ENCODE measurements at places on chromosomes 6 and 20.

DNA sequence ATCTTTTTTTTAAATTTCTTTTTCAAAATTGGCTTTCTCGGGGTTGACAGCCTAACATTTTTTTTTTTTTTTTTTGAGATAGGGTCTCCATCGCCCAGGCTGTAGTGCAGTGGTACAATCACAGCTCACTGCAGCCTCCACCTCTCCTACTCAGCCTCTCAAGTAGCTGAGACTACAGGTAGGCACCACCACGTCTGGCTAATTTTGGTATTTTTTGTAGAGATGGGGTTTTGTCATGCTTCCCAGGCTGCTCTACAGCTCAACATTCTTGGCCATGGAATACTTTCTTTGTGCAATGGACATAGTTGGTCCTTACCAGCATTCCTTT, 6.4 kb upstream of the CTNNBL1 start:
- no peak for DNase-seq

- no peak for DNase-seq
These were observed 13.0 kb upstream of the HLA-DQB1 start for GRCh38 chr6:32679492-32679891.

- no peak for DNase-seq
These were observed 720 bp downstream of the PCED1A start for GRCh38 chr20:2839732-2840137.

GRCh38 chr6:53526000-53526399, 18.9 kb downstream of the GCLC start:
- DNase-seq: no peak

- DNase-seq: no peak
These were observed 110.6 kb downstream of the PXDC1 start for GRCh38 chr6:3640868-3641267.

- no peak for DNase-seq
These were observed 49.0 kb downstream of the PPARD start for GRCh38 chr6:35391240-35391968.

DNA sequence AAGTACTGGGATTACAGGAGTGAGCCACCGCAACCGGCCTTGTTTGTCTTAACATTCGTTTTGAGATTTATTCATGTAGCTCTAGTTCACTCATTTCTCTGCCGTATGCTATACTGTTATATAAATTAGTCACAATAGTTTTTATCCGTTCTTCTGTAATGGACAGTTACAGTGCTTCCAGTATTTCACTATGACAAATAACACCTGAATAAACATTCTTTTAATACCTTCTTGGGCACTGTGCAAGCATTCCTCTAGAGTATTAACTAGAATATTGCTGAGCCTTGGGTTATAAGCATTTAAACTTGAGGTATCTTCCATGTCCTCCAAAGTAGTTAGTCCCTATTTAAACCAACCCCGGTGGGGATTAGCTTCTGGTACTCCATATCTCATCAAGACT, 45.6 kb downstream of the STK38 start:
- no peak for DNase-seq

DNA sequence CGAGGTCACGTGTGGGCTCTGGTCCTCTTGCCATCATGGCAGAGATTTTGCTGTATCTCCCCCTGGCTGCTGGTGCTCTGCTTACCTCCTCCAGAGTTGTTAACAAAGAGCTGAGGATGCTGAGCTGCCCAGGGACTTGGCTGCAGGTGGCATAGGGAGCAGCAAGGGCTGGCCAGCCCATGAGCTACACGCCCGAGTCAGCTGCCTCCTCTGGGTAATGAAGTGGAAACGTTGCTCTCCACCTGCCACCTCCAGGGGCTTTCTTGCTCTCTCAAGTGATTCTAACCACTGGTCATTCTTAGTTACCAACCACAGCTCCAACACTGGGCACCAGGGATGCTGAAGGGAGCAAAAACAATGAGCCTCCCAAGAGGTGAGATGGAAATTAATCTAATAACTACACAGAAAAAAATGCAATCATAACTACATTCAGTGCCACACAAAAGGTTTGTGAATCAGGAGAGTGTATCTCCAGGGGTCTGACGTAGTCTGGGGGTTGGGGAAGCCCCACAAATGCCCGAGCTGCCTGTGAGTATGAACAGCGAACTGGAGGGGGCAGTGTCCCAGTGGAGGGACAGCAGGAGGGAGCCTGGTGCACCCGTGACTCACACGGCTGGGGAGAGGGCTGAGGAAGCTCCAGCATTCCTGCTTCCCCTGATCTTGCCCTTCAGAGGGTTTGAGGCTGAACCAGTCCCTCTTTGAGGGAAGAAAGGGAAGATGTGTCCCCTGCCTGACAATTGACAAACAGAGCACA, 78.7 kb downstream of the CDH26 start:
- no peak for DNase-seq

DNA sequence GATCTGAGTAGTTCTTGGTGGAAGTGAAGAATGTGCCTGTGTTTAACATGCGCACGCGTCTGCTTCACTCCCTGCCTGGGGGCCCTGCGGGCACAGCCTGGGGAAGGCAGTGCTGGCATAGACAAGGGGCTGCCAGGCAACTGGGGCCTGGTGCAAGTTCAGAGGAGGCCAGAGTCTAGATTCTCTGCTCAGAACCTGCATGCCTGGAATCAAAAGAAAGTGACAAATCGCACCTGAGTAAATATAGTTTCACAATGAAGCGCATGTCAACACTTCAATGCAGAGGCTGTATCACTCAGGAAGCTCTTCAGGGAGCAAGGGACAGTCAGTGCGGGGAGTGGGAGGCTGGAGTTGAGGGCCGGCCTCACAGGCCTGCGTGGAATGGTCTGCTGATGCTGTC, 24.2 kb upstream of the PPP1R14C start:
- DNase-seq: no peak

DNA sequence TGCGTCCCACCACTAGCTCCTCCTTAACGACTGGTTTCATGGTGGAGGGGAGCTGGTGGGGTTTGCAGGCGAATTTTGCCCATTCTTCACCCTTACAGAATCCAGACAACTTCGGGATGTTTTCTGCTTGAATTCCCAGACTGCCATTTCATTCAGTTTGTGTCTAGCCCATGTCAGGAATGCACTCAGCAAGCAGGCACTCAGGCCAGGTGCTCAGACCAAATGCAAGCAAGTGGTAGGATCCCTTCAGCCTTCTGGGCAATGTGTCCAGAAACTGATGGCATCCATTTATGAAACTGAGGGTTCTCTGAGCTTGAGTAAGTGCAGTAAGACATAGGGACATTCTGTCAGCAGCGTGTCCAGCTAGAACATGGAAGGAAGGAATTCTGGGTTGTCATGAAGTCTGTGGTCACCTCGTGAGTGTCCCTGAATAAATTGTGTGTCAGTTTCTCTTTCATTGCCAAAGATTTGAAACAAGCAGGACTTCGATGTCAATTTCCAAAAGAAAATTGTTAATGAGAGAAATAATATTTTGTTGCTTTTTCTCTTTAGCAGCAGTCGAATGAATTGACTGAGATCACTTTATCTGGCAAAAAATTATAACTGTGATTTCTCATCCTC, 21.8 kb upstream of the DACT2 start:
- DNase-seq: no peak

DNA sequence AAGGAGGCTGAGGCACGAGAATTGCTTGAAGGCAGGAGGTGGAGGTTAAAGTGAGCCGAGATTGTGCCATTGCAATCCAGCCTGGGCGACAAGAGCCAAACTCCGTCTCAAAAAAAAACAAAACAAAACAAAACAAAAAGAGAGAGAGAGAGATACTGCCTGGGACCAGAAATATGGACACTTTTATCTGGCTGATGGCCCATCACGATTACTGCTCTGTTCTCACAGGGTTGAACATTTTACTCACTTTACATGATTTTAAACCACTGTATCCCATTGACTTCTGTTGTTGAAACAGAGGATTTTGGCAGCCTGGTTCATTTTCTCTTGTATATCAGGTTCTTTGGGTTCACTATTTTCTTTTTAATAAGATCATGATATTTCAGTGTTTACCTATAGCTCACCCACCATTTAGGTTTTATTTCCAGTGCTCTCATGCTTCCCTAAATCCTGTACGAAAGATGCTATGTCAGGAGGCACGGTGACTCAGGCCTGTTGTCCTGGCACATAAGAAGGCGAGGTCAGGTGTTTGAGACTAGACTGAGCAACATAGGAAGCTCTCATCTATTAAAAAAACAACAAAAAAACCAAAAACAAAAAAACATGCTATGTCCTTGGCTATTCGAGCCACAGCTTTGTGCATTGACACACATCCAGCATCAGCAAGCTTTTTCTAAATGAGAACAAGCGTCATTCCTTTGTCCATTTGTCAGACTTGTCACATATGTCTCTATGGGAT, 34.5 kb upstream of the RREB1 start:
- no peak for DNase-seq

GRCh38 chr6:144488590-144488989, 203.5 kb downstream of the UTRN start:
- DNase-seq: no peak

DNA sequence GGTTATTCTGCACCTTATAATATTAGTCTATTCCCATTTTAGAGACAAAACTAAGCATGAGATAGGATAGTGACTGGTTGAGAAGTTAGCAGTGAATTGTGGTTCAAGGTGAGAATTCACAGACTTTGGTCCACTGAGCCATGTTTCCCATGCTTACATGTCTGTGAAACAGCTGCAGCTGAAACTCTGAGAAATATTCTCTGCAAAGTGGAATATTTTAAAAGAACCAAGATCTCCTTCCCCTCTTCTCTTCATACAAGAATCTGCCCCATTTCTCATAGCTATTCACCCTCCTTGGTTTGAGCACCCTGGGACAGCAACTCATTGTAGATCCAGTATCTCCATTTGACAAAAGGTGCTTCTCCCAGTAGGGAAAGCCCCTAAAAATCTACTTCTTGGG, 70.2 kb upstream of the TMEM170B start:
- no peak for DNase-seq

- DNase-seq: no peak
These were observed 10.4 kb upstream of the BCAS4 start for GRCh38 chr20:50784464-50784863.

- no peak for DNase-seq
These were observed 89.7 kb downstream of the TCP11 start for GRCh38 chr6:35051396-35051795.

- no peak for DNase-seq
These were observed 51.7 kb downstream of the TMEM170B start for GRCh38 chr6:11589261-11589660.

- no peak for DNase-seq
These were observed 32.6 kb downstream of the DTNBP1 start for GRCh38 chr6:15630202-15630601.

- DNase-seq: no peak
These were observed 78.1 kb upstream of the TRAF3IP2 start for GRCh38 chr6:111683749-111684267.

DNA sequence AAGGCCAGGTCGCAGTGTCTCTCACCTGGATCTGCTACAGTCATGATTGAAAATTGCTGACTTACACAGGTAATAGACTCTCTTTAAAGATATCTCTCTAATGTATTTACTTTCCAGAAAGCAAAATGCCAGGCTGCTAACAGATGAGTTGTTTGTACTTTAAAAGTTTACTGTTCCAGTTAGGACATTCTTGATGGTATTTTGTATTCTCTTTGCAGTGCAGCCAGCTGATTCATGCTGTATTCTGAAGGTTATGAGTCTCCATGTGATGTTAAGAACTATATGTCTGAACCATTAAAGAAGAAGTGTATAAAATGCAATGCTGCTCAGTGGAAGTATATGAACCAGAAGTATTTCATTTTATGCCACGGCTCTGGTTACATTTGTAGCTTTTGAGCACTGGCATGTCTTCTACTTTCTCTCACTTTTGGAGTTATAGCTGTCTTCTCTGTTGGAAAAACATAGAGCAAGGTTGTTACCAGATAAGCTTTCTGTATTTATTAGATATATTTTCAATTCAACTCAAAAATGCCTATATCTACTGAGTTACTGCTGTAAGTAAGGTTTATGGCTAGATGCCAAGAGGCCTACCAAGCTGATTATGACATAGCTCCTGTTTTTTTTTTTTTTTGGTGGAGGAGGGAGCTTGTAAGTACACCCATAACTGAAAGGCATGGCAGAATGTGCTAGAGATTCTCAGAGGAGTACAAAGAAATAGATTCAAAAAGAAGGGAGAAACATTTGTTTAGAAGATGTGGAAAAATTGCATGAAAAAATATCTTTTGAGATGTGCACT, 130.5 kb upstream of the MAN1A1 start:
- DNase-seq: no peak

Measured in activated naive CD4-positive, alpha-beta T cell (primary cell).